Epithelial cell of proximal tubule (primary cell): ENCODE measurements at places on chromosomes 1 and 21.

DNA sequence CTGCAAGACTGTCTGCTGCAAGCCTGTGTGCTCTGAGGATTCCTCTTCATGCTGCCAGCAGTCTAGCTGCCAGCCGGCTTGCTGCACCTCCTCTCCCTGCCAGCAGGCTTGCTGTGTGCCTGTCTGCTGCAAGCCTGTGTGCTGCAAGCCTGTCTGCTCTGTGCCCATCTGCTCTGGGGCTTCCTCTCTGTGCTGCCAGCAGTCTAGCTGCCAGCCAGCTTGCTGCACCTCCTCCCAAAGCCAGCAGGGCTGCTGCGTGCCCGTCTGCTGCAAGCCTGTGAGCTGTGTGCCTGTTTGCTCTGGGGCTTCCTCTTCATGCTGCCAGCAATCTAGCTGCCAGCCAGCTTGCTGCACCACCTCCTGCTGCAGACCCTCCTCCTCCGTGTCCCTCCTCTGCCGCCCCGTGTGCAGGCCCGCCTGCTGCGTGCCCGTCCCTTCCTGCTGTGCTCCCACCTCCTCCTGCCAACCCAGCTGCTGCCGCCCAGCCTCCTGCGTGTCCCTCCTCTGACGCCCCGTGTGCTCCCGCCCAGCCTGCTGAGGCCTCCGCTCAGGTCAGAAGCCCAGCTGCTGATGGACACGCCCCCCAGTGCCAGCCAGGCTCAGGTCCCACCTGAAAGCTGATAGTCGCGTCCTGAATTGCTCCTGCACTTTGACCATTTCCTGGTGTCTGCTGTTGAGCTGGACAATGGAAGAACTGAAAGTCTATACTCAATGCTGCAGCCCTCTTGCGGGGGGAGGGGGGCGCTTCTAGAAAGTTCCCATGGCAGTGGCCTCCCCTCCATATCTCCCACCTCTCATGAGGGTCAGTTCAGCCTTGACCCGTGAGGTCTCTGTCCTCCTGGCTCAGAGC, 1.2 kb downstream of the KRTAP10-4 start:
- DNase-seq, result no peak

DNA sequence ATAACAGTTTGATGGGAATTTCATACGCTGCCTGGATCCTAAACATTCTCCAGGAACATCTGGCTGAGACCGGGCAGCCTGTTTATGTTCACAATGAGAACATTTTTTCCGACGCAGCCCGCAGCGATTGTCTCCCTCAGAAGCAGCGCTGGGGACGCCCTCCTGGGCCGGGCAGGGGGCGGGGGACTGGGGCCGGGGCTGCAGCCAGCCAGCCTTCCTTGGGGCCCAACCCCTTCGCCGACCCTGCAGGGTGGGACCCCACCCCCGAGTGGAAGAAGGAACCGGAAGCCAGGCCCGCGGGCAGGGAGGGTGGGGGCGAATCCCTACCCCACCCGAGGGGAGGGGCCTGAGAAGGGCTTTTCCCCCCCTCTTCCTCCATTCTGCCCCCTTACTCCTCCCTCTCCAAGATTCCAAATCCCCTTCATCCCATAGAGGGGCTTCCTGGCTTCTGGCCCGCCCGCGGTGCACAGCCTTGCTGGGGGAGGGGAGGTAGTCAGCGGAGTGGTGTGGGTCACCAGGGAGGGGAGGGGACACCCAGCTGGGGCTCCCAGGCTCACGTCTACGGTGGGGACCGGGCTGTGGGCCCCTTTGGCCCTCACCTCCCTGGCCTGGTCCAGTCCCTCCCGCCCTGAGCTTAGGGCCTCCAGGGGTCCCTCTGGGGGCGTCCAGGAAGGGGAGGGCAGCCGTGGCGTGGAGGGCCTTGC, 60.6 kb downstream of the WNT9A start:
- no peak for DNase-seq

GRCh38 chr1:155529109-155529508, 33.5 kb downstream of the ASH1L start:
- no peak for DNase-seq

- no peak for DNase-seq
These were observed 11.7 kb downstream of the OLFML3 start for GRCh38 chr1:113990961-113991360.

DNA sequence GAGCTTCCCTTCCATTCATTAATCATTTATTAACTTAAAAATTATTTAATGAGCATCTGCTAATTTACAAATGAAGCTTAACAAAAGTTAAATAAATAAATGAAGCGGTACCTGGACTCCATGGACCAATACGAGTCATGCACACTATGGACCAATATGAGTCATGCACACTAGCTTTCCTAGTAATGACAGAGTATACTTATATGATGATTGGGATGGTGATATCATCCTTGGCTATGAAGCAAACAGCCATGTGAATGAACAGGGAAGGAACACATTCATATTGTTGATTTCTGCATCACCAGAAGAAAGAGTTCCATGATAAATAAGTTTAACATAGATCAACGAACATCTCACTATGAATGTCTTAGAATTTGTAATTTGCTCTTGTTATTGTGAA, 109.9 kb downstream of the SPAG17 start:
- DNase-seq, result no peak

GRCh38 chr1:36864182-36864822, 170.0 kb downstream of the GRIK3 start:
- no peak for DNase-seq

- no peak for DNase-seq
These were observed 971 bp upstream of the RNF2 start for GRCh38 chr1:185044387-185044786.

GRCh38 chr1:198486903-198487302, 53.6 kb downstream of the ATP6V1G3 start:
- no peak for DNase-seq

GRCh38 chr1:198860371-198860770, 221.5 kb downstream of the PTPRC start:
- DNase-seq, result no peak

DNA sequence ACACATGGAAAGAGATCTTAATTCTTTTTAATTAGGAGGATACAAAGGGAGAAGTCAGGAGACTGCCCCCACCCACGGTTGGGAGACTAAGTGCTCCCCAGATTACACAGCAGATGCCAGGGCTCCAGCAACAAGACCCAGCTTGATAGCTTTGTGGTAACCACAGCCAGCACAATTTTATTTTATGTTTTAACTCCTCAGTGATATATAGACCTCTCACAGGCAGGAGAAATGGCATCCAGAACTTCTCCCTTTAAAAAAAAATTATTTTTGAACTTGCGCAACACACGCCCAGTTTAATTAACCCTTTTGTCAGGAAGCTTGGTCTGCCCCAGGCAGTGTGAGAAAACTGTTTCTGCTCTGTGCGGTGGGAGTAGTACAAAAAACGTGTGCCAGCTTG, 62.6 kb upstream of the ACOT11 start:
- no peak for DNase-seq

GRCh38 chr1:1858382-1859086, 32.4 kb downstream of the GNB1 start:
- DNase-seq, result no peak

GRCh38 chr1:66405061-66405460, 128.9 kb upstream of the SGIP1 start:
- no peak for DNase-seq

DNA sequence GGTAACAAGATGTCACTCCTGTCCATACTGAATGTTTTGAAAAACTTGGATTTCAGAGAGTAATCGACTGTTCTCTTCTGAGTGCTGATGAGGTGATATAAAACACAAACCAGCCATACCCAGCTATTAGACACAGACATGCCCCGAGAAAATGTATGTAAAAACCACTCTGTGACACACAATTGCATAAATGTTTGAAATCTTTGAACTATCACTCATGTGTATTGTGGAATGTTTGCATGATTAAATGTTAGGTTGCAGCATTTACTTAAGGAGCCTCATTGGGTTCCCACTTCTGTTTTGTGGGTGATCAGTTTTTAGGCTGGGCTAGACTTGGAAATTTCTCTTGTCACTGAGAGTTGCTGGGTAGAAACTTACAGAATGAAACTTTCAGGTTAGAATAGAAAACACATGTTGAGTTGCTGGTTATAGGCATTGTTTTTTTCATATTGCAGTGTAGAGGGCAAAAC, 270.4 kb upstream of the B3GALT2 start:
- DNase-seq, result no peak

GRCh38 chr1:199287647-199288046, 648.8 kb downstream of the PTPRC start:
- no peak for DNase-seq

GRCh38 chr1:222754366-222755139, 17.6 kb downstream of the FAM177B start:
- DNase-seq, result peak; percentile 36

GRCh38 chr21:45780647-45781046, 137.1 kb downstream of the PCBP3 start:
- DNase-seq, result no peak

GRCh38 chr1:40892354-40892753, 30.2 kb upstream of the CITED4 start:
- no peak for DNase-seq

GRCh38 chr21:36628761-36629460, 70.0 kb upstream of the SIM2 start:
- no peak for DNase-seq

- DNase-seq, result no peak
These were observed at the start of gene COL16A1 for GRCh38 chr1:31703431-31704270. Gene COL16A1, minus strand, starts transcription at chr1:31704017. Its CDS starts 1,824 bp downstream, at chr1:31702193.

- DNase-seq, result no peak
These were observed 234.8 kb upstream of the FMN2 start for GRCh38 chr1:239856924-239857323.

- no peak for DNase-seq
These were observed at the start of gene CHRM3 for GRCh38 chr1:239386453-239387303. Gene CHRM3, plus strand, starts transcription at chr1:239386568. Its CDS starts 520,884 bp downstream, at chr1:239907452.

- DNase-seq, result no peak
These were observed 24.1 kb downstream of the SLC26A9 start for GRCh38 chr1:205918955-205919746.

DNA sequence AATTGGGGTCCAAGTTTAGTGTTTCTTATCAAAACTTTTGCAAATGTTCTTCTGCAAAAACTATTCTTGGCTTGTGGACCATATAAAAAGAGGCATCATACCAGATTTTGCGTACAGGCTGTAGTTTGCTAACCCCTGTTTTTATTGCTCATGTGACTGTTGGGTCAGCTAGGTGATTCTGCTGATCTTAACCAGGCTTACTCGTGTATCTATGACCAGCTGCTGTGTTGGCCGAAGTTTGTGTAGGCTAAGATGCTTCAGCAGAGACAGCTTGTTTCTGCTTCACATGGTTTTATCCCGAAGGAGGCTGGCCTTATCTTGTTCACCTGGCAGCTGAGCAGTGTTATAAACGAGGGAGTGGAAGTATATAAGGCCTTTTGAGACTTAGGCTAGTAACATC, 38.2 kb downstream of the POU2F1 start:
- no peak for DNase-seq

GRCh38 chr1:167092653-167093052, 1.2 kb upstream of the STYXL2 start:
- DNase-seq, result no peak

GRCh38 chr1:202858789-202859414, 30.0 kb downstream of the RABIF start:
- DNase-seq, result no peak

- DNase-seq, result no peak
These were observed 75.8 kb downstream of the FHAD1 start for GRCh38 chr1:15322648-15323350.

DNA sequence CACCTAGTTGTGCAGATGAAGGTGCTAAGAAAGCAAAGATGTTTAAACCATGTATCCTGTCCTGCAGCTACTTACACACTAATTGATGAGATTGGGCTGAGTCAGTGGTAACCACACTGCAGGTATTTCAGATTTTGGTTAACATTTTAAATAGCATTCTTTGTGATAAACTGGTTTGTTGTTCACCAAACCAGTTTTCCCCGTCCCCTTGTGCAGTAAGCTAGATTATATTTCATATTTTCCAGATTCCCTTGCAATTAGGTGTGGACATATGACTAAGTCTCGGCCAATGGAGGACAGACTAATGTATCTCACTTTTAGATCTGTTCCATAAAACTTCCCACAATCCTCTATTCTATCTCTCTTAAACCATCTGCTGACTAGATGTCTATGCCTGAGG, 320.4 kb downstream of the RWDD3 start:
- DNase-seq, result no peak

- DNase-seq, result peak; percentile 6
These were observed 176.7 kb downstream of the OLFM3 start for GRCh38 chr1:101820071-101820470.

- no peak for DNase-seq
These were observed 4.1 kb upstream of the TMEM81 start for GRCh38 chr1:205088341-205088740.

DNA sequence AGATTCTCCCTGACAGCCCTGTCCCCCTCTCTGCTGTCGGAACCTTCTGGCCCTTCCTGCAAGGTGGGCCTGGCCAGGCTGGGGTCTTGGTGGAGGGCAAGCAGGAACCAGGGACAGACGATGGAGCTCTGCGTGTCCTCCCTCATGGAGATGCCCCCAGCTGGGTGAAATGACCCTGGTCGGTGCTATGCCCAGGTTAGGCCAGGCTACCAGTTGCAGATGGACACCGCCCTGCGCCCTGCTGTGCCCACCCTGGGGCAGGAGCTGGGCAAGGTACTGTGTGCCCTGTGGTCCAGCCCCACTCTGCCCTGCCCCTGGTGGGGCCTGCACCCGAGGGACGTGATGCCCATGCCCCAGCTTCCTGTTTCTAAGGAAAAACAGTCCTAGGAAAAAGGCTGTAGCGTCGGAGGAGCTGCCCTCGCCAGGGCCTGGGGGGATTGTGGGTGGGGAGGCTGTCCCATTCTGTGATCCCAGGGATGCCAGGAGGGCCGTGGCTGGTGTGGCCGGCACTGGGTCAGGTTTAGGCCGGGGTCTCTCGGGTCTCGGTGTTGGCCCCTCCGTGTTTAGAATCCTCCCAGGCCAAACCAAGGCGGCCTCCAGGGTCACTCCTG, 77.6 kb downstream of the MORN1 start:
- DNase-seq, result no peak

- no peak for DNase-seq
These were observed 231.9 kb upstream of the JUN start for GRCh38 chr1:59015708-59016107.
